ENCODE measurements at places on chromosomes 1 and 21.

- DNase-seq = peak; percentile 62
These were observed 15.8 kb upstream of the TAS1R2 start for GRCh38 chr1:18875107-18875795.

GRCh38 chr1:204443260-204443619, 31.6 kb upstream of the PPP1R15B start:
- DNase-seq = no peak

DNA sequence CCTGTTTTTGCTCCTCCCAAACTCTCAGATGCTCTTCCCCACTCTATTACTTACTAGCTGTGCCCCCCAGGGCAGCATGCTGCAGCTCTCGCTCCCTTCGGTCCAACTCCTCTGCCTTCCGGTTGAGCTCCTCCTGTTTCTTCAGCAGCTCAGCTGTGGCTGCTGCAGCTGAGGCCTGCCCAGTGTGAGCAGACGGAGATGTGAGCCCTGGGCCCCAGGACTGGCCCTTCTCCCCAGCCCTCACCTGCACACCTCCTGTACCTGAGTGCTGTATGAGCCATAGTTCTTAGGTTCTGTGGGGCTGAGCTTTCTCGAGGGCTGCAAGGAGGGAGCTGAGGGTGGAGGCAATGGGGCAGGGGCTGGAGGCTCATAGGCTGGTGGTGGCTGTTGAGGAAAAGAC, 1.9 kb downstream of the SCAMP3 start:
- no peak for DNase-seq

DNA sequence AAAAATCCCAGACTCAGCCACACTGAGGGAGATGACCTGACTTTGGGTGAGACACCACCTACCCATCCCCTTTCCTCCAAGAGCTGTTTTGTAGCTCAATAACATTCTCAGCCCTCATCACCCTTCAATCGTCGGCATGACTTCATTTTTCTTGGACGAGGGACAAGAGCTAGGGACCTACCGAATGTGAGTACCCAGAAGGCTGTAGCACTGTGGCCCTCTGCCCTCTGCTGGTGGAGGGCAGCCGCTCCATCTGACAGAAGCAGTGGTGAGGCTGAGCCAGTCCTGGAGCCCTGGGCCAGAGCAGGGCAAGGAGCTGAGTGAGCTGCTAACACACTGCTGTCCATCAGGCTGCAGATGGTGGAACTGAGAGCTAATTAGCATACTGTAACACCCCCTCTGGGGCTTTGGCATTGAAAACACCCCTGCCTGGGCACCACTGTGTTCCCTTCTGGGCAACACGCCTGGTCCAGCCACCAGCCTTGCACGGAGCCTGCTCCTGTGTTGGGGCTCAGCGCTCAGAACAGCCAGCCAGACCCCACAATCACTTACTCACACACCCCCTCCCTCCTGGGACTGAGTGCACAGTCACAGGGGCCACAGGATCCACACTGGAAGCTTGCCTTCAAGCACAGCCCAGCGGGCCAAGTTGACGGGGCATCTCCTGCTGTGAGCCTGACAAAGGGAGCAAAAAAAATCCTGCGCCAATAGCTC, 18.3 kb upstream of the ALPL start:
- no peak for DNase-seq

GRCh38 chr21:42582787-42583476, 69.3 kb downstream of the SLC37A1 start:
- DNase-seq = no peak

GRCh38 chr1:51642739-51643142, 25.8 kb downstream of the OSBPL9 start:
- no peak for DNase-seq

- no peak for DNase-seq
These were observed 76.6 kb downstream of the TLR5 start for GRCh38 chr1:223066415-223066814.

DNA sequence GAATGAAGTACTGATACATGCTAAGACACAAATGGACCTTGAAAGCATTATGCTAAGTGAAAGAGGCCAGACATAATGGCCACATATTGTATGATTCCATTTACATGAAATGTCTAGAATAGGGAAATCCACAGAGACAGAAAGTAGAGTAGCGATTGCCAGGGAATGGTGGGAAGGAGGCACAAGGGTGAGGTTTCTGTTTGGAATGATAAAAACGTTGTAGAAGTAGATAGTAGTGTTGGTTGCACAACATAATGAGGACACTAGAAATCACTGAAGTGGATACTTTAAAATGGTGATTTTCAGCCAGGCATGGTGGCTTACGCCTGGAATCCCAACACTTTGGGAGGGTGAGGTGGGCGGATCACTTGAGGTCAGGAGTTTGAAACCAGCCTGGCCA, 97.6 kb upstream of the VANGL1 start:
- DNase-seq = no peak

DNA sequence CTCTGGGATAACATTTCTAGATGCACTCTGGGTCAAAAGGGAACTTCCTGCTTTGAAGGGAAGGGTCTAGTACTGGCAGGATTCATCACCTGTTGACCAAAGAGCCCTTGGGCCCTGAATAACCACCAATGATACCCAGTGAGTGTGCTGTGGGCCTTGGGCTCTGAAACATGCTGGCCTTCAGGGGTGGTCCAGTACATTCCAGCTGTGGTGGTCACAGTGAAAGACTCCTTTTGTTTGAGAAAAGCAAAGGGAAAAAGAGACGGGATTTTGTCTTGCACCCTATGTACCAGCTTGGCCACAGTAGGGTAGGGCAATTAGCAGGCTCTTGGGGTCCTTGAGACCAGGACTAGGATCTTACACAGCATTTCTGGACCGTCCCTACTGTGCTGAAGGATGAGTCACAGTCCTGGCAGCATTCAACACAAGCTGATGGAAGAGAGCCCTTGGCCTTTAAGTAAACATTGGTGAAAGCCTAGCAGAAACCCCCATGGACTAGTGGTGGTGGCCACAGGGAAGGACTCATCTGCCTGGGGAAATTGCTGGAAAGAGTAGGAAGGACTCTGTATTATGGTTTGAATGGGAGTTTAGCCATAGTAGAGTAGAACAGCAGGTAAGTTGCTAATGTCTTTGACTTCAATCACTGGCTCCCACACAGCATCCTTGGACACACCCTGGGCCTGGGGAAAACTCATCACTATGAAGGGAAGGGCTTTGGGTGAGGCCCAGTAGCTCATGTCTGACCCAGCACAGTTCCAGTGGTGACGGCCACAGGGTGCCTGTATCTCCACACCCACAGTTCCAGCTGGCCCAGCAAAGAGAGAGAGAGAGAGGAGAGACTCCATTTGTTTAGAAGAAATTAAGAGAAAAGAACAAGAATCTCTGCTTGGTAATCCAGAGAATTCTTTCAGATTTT, 87.5 kb downstream of the COL24A1 start:
- DNase-seq = no peak

- no peak for DNase-seq
These were observed 124.9 kb downstream of the RUNX1 start for GRCh38 chr21:34924194-34924593.

DNA sequence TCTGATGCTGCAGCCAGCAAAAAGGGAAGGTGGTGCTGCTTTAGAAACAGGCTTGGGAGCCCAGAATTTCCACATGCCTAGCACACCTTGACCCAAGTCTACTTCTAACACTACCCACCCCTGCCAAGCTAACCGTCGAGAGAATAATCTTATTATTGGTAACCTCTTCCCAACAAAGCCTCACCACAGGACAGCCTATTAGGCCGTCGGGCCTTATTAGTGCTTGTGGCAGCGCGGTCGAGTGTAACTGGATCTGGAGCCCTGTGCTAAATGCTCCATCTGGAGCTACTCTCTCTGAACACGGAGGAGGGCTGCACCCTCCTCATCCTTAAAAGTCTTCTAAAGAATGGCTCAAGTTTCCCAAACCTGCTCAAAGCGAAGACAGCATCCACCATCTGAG, 165.5 kb upstream of the NFIA start:
- DNase-seq = no peak

DNA sequence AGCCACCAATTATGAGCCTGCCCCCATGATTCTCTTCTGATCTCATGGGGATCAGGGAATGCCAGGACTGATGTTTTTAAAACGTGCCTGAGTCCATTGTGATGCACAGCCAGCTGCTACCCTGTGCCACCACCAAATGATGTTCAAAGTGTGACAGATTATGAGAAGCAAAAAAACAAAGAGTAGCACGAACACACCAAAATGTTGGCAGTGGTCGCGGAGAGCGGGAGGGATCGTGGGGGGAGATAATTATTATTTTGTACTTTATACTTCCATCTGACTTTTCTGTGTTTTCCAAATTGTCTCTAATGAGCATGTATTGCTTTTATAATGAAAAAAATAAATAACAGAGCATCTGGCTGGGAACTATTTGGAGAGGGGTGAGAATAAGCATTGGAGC, 50.5 kb downstream of the EPHB2 start:
- no peak for DNase-seq

DNA sequence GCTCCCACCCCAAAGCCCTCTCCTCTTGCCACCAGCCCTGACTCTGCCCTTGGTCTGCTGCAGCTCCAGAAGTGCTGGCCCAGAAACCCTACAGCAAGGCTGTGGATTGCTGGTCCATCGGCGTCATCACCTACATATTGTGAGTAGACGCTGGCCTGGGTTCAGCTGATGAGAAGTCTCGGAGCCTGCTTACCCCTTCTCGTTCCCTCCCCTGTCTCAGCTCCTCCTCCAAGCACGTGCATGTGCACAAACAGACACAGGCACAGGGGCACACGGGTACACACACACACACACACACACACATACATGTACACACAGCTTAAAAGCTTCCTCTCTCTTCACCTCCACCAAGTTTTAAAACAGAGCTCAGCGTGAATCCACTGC, 24.3 kb downstream of the CAMK1G start:
- no peak for DNase-seq

DNA sequence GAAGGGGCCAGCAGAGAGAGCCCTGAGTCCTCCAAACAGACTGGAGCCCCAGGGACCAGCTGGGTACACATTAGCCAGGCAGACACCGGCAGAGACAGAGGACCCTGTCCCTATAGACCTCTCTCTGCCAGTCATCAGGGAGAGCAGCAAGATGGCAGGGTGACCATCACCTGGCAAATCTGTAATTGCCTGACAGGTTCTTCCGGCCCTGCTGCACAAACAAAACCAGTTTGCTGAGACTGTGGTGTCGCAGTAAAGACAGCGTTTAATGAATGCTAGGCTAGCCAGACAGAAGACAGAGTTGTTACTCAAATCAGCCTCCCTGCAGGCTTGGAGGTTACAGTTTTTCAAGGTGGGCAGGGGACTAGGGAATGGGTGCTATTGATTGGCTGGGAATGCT, 618.9 kb downstream of the NPHP4 start:
- DNase-seq = no peak

GRCh38 chr1:46369542-46370213, 24.4 kb upstream of the FAAH start:
- no peak for DNase-seq

- DNase-seq = no peak
These were observed 6.8 kb upstream of the SAMD13 start for GRCh38 chr1:84294751-84295150.

- no peak for DNase-seq
These were observed 89.3 kb upstream of the AKT3 start for GRCh38 chr1:243939167-243939848.

GRCh38 chr21:42313501-42313969, 1.7 kb downstream of the TFF3 start:
- peak; percentile 51 for DNase-seq

- DNase-seq = no peak
These were observed 42.3 kb upstream of the KCNK2 start for GRCh38 chr1:215040190-215040589.

GRCh38 chr21:45306832-45307571, 19.3 kb upstream of the POFUT2 start:
- DNase-seq = no peak

- DNase-seq = no peak
These were observed 84.0 kb downstream of the RAVER2 start for GRCh38 chr1:64828829-64829228.

Data from spinal cord (tissue), 10 donors.